ENCODE measurements at places on chromosomes 13 and 19.

DNA sequence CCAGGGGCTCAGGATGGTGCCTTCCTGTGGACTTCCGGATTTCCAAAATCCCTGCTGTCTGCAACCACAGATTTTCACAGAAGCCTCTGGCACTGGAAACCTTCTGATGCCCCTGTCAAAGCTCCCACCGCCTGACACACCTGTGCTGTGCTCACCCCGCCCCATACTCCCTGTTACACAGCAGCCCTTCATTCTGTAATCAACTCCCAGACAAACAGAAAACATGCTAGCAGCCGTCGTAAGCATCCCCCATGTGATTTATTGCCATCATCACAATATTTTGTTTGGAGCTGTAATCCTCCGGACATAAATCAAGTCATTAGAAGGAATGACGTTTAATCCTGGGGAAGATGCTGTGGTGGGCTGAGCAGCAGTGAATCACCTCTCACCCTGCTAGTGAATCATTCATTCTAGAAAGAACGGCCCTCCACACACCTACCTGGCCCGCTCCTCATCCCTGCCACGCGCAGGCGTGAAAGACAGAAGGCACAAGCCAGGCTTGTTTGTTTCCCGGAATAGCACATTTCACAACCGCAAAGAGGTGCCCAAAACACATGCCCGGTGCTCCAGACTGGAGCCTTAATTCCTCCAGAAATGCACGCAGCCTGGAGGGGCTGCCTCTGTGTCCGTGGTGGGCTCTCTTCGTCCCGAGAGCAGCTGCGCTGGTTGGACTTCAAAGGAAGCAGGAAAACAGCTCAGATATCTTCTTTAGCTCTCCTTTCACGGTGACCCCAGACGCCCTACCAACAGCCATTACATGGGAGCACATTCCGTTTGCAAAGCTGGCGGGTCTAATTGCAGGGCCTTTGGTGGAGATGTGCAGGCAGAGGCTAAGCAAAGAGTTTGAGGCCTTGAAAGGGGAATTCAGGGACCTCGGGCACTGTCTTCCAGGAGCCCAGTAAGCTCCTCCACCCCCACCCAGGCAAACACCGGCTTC is 41.3 kb upstream of the KCTD15 start:
- DNase-seq, result no peak

DNA sequence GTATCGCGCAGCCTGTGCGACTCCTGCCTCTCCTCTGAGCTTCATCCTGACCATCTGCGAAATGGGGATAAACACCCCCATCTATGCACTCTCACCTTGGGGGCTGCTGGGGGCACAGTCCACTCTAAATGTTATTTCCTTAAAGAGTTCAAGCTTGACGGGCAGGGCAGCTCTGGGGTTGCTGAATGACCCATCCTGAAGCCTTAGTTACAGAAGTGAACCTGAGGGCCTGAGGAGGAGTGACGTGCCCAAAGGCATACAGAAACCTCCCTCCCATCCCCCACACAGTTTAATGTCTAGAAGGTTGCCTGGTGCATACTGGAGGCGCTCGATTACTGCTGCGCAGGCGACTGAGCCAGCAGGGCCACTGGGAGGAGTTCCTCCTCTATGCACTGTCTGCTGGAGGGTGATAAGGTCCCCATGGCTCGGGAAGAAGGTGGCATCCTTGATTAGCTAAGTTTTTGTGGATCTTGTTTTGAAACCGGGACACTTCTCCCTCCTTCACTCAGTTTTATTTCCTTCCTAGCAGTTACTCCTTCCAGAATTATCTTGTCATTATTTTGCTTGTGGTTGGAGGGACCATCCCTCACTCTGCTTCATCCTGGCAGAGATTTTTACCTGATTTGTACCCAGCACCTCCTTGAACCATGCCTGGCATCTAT is 572 bp upstream of the FKBP8 start:
- peak; percentile 53 for DNase-seq

DNA sequence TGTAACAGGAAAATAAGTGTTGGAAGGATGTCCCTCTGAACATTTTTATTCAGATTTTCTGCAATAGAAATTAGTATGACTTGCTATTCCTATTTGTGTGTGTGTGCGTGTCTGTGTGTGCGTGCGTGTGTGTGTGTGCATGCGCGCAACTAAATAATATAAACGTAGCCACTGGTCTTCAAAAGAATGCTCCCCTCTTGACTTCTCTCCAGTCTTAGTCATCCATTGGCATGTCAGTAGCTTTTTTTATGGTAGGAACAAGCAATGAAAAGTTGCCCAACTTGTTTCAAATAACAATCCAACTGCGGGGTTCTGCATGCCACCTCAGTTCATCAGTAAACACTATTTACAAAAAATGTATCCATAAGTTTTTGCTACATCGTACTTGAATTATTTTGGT is 249.6 kb downstream of the GPC6 start:
- no peak for DNase-seq

DNA sequence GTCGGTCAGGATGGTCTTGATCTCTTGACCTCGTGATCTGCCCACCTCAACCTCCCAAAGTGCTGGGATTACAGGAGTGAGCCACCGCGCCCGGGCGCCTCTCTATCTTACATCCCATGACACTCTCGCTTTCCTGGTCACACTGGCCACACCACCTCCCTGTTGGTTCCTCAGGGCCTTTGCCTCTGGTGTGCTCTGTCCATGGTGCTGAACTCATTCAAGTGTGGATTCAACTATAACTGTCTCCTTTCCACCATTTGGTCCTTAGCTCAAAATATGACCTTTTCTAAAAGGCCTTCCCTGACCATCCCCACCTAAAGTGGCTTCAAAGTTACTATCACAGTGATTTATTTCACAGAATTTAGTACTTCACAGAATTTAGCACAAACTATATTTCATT is 3.7 kb upstream of the SMIM17 start:
- DNase-seq, result no peak

DNA sequence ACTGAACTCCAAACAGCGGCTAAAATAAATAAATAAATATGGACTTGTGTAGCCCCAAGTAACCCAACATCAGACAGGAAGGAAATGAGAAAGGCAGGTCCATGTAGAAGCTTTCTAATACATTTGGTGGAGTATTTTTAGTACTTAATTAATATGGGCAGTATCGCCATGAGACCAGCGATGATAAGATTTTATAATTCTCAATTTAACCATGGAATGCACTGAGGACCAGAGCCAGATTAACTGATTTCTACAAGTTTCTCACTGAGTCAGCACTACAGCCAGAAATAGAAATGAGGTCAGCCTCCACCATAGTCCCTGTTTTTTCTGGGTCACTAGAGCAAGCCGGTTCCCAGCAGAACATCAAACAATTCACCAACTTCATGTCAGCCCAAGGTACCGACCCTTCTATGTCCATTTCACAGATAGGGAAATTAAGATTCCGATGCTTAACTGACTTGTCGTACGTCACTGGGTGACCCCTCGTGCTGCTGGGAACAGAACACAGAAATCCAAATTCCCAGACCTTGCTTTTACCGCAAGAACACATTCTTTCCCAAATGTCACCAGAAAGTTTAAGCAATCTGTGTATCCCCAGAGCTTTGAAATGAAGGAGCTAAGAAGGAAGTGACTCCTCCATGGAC is 90.4 kb downstream of the COL4A1 start:
- DNase-seq, result no peak

DNA sequence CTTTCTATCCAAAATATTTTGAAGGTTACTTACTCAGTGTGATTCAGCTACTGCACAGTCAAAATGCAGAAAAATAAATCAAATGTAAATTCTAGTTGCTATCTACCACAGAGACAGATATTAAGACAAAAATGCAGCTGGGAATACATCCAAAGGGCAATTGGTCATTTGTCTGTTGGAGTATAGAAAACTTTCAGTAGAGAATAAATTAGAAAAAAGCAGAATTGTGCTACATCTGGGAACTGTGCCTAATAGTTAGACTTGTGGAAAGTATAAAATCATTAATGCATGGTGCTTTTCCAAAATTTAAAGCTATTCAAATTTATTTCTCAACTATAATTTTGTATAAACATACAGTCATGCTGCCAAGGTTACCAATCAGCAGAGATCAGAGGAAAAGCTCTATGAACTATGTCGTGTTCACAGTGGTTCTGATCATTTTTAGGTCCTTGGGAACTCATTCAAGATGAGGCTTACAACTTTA is 1635.8 kb downstream of the PCDH9 start:
- no peak for DNase-seq

DNA sequence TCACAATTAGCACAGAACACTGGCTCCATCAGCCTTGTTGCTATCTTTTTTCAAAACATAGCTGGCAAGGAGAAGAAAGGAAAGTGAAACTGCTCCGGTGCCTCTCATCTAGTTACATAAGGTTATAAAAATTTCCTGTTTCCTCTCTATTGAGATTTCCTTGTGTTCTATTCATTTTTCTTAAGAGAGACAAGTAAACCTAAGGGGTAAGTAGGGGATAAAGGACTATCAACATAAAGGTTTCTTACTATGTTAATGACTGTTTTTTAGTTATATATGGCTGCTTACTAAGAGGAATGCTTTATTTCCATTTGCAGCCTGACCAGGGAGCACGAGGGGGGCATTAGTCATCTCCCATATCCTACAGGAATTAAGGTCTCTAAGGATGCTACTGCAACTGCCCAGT is 73.2 kb upstream of the MLNR start:
- DNase-seq, result no peak

DNA sequence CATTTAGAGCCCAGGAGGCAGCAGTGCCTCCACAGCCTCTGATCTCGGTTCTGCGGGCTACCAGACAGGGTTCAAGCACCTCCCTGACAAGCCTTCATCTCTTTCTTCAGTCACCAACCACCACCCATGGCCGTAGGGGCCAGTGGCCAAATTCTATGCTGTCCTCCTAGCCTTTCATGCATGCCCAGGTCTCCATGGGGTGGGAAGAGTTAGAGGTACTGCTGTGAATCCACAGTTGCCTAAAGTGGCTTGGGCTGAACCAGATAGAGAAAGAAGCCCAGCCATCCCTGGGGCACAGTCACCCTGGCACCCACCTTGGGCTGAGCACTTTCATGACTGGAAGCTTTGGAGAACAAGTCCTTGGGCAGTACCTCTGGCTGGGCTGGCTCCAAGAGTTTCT is 97.4 kb downstream of the ZDHHC20 start:
- DNase-seq, result no peak

- no peak for DNase-seq
Observed at GRCh38 chr13:33169273-33169980, 116.1 kb downstream of the STARD13 start.

DNA sequence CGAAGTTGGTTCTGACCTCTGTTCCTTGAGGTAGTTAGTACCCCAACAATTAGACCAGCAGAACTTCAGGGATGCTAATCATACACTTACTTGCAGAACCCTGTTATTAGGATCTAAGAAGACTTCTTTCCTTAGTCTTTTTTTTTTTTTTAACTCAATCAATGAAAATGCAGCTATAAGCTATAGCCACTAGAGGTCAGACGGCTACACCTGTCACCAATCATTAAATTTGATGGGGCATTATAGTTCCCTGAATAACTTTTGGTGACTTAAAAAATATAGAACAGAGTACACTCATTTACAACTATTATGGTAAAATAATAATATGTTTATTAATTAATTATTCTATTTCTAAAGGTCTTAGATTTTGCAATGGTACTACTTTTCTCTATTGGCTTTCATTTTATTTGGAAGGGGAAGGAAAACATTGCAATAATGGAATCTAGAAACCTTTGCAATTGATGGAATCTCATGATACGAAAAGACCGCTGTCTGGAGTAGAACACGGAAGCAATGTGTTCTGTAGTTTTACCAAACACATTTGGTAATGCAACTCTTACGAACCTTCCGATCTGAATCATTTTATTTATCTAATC is 483.2 kb downstream of the DIAPH3 start:
- DNase-seq, result no peak

GRCh38 chr13:37561031-37561430 is 37.5 kb downstream of the POSTN start:
- no peak for DNase-seq

Measured in activated CD4-positive, alpha-beta T cell treated with anti-CD3 and anti-CD28 coated beads for 24 hours (primary cell).